ENCODE measurements at places on chromosomes 11 and 22.

GRCh38 chr11:35792148-35792845, 129.7 kb downstream of the TRIM44 start:
- no peak for DNase-seq

- no peak for DNase-seq
Measured at GRCh38 chr11:22346282-22346681, 8.1 kb downstream of the SLC17A6 start.

DNA sequence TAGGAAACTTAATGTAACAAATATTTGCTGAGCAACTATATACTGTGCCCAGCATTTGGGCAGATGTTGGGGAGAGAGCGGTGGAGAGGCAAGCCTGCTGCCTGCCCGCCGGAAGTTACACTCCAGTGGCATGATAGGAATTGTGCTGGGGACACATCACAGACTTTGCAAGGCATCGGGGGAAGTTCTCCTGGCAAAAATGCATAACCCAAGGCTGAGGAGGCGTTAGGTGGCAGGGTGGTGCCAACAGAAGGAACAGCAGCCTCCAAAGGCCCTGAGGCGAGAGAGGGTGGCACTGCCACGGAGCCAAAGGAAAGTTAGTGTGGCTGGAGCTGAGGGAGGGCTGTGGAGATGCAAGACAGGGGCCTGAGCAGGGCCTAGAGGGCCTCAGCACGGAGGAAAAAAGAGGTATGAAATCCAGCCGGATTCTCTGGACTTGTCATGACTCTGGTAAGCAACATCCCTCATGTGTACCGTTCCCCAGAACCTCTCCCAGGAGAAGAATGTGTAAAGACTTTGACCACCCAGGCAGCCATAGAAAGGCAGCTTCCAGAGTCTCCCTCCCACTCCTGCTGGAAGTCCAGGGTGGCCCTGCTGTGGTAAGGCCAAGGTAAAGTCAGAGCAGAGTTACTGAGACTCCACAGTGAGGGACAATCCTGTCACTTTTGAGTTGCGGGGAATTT, 76.1 kb upstream of the RAB1B start:
- DNase-seq: no peak

GRCh38 chr22:34669001-34669400, 397.0 kb upstream of the ISX start:
- no peak for DNase-seq

DNA sequence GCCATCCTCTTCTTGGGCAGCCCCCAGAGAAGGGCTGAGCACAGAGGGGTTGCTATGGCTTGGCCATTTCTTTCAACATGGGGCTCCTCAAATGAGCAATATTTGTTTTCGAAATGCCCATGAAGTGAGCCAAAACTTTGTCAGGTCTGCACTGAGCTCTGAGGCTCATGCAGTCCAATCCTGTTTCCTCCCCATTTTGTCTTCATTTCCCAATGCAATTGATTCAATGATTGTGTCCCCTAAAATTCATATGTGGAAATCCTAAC, 60.6 kb upstream of the CD44 start:
- DNase-seq: no peak

DNA sequence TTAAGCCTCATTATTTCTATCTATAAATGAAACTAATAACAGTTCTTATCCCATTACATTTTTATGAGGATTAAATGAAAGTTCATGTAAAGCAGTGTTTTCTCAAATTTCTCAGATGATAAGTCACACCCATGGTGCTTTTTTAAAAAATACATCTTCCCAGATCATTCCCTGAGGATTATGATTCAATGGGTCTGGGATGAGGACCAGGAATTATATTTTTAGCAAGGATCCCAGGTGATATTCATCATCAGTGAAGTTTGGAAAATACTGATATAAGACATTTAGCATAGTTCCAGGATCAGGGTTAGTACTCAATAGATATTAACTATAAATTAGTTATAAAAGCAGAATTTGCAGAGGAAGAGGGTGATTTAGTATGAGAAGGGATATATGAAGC, 89.1 kb downstream of the BBOX1 start:
- DNase-seq: no peak

DNA sequence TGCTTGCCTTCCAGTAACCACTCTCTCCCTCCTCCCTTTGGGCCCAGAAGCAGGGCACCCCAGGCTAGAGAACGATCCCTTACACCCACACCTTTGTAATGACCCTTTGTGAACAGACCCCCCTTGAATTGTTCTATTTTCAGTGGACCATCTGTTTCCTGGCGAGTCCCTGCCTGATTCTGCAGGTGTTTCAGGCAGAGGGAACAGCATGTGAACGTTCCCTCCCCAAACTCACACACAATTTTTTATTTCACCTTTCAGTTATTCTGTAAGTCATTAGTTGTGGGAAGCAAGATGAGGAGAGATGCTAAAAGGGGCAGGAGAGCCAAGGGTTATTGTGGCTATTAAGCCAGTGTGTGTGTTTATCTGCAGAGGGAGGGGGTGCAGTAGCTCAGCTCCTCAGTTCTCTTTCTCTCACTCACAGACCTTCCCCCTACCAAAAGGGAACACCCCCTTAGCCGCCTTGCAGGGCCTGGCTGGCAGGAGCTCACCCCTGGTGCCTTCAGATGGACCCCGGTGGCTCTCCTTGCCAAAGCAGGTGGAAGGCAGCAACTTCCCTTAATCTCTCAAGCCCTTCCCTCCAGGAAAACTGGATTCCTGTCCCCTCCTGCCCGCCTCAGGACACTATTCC, 64.8 kb upstream of the SPON1 start:
- no peak for DNase-seq

GRCh38 chr22:47019012-47019790, 256.8 kb downstream of the TBC1D22A start:
- no peak for DNase-seq

DNA sequence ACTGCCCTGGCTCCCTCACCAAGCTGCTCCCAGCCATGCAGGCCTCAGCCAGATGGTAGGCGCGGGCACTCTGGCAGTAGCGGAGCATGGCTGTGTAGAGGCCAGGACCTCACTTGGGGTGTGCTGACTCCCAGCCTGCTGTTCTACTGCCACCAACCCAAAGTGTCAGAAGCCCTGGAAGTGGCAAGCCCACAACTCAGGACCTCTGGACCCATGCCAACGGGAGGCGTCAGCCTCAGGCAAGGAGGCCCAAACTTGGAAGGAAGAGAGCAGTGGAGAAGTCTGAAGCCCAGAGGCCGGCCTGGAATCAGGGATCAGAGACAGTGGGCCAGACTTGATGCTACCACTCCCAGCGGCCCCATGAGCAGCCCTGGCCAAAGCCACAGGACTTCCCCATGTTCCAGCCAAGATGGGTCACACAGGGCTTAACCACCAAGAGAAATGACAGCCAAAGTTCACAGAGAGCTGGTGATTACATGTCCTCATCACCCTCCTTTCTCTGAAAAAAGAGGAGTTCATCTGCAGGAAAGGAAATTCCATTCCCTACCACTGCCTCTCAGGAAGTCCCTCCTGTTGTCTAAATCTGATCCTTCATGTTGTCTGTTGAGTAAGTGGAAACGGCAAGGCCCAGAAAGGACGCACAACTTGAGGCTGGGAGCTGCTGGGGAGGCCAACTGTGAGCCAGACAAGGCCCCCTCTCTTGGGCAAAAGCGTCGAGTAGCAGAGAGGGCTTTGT, 4.4 kb downstream of the ARRB1 start:
- DNase-seq: no peak

- no peak for DNase-seq
Measured at GRCh38 chr11:1479006-1479677, 7.4 kb downstream of the MOB2 start.

GRCh38 chr22:21761086-21761485, 25.5 kb upstream of the YPEL1 start:
- no peak for DNase-seq

- DNase-seq: no peak
Measured at GRCh38 chr22:45878051-45878781, 98.7 kb downstream of the WNT7B start.
